Inflammatory macrophage treated with lipopolysaccharide for 4 hours (primary cell): ENCODE measurements at places on chromosomes 4 and X.

- DNase-seq, result no peak
Observed at GRCh38 chr4:80586716-80587115, 251.2 kb downstream of the CFAP299 start.

DNA sequence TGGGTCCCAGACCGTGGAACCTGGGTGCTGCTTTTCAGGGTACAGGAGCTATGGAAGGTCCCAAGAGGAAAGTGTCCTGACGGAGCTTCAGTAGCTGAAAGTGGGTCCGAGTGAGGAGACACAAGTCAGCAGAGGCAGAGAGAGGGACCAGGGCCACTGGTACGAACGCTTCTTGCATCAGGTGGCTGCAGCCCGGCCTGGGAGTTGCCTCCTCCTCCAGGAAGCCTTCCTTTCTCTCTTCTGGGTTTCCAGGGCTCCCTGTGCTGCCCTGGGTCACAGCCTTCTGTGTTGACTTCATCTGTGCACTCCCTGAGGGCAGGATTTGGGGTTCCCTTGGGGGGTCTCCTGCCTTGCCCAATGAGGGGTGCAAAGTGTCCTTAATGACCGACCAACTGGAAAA is 94.5 kb downstream of the SORCS2 start:
- DNase-seq, result no peak

DNA sequence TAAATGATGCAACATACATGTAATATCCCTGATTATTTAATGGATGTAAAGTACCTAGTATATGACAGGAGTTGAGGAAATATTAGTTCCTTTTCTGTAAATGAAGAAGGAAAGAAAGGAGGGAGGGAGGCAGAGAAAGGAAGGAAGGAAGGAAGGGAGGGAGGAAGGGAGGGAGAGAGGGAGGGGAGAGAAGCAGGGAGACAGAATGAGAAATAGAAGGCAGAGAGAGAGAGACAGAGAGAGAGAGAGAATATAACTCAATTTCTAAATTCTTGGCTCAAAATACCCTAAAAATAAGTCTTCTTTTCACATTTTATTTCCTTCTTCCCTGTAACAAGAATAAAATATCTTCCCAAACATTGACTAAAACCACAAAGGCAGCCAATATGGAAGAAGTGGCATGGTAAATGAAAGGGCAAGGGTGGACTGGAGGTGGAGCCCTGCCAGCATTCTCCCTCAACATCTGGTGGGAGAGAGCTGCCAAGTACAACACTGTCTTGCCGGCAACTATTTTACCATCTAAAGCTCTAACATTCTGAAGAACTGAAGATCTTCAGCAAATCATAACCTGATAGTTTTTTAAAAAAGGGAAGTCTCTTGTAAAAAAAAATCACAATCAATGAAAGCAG is 245.1 kb downstream of the PPP3CA start:
- no peak for DNase-seq

DNA sequence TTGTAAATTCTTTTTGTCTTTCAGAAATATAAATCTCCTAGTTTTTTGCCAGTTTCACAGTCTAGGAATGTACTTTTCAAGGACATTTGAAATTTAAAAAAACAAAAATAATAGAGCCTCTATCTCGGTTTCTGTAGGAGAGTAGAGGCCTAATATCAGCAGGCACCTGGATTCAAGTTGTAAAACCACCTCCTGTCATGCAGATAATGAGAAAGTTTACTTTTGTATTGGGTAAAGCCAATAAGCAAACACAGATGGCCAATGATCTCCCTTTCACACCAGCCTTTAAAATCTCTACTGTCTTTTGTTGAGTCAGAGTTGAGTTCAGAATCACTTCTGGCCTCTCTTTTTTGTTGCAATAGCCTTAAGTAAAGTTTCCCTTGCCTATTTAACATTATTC is 1499.9 kb downstream of the PCDH18 start:
- no peak for DNase-seq

GRCh38 chr4:140777894-140778293 is 21.7 kb upstream of the TBC1D9 start:
- DNase-seq, result no peak

- peak; percentile 1 for DNase-seq
Observed at GRCh38 chr4:118557298-118557851, 127.8 kb upstream of the METTL14 start.
